ENCODE measurements at places on chromosomes 7 and 10.

GRCh38 chr10:74424565-74424964 lies 273.5 kb downstream of the ADK start:
- no peak for DNase-seq

- no peak for DNase-seq
These were observed 18.3 kb downstream of the FHIP2A start for GRCh38 chr10:114839901-114840300.

- no peak for DNase-seq
These were observed 11.5 kb downstream of the ANKRD22 start for GRCh38 chr10:88840104-88840503.

DNA sequence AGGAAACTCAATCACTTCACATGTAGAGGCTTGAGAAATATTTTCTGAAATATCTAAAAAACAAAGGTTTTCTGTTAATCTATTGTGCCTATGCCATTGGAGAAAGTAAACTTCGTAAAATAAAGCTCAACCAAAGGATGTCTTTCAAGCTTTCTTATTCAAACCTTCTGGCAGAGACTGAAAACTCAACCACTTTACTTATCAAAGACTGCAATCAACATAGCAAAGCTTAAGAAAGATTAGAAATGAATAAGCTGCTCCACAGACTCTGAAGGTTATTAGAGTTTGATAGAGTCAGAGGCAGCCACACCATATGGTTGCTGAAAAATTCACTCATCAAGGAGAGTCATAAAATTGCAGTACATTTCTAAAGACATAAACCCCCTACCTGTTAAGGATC lies 245.8 kb upstream of the MEOX2 start:
- DNase-seq = no peak

- no peak for DNase-seq
These were observed 138.8 kb downstream of the DKK1 start for GRCh38 chr10:52452600-52453493.

- DNase-seq = no peak
These were observed 14.0 kb downstream of the PWWP2B start for GRCh38 chr10:132410779-132411532.

DNA sequence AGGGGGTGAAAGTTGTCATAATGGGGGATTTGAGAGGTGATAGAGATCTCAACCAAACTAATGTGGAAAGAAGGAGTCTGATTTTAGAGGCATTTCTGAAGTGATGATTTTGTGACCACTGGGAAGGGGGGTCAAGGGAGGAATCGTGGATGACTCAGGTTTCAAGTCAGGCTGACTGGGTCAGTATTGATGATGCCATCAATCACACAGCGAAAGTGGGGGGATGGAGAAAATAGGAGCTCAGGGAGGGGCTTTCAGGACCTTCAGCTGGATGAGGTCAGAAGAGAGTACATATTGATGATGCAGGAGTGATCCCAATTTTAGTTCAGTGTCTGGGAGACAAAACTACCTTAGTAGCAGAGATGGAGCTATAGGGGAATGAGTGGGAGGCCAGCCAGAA lies 681.2 kb upstream of the GALNT17 start:
- no peak for DNase-seq

DNA sequence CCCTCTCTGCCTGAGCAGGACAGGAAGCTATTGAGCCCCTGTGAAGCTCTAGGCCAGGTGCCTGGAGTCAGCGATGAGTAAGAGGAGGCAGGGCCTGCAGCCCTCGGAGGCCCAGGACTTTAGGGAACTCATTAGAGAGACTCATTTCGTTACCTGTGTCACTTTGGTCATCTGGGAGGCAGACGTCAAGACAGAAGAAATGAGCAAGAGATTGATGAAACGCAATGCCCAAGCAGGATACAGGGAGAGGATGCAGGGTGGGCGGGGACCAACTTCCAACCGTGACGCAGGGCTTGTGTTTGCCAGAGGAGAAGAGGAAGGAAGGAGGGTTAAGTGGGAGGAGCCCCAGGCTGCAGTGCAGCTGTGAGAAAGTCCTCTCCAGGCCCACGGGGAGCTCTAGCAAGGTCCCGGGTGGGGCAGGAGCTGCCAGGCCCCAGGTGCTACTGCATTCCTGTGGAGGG lies 26.4 kb upstream of the GNA12 start:
- DNase-seq = peak; percentile 61

GRCh38 chr10:48523820-48524758 lies 80.8 kb downstream of the ARHGAP22 start:
- DNase-seq = no peak

- DNase-seq = no peak
These were observed 61.0 kb downstream of the DIP2C start for GRCh38 chr10:628386-629045.
